ENCODE measurements at places on chromosomes 5 and 9. TPM values are rescaled to one million over a fixed set of nuclear protein-coding genes. Genes with fewer than 3 reads are reported as not detected.

DNA sequence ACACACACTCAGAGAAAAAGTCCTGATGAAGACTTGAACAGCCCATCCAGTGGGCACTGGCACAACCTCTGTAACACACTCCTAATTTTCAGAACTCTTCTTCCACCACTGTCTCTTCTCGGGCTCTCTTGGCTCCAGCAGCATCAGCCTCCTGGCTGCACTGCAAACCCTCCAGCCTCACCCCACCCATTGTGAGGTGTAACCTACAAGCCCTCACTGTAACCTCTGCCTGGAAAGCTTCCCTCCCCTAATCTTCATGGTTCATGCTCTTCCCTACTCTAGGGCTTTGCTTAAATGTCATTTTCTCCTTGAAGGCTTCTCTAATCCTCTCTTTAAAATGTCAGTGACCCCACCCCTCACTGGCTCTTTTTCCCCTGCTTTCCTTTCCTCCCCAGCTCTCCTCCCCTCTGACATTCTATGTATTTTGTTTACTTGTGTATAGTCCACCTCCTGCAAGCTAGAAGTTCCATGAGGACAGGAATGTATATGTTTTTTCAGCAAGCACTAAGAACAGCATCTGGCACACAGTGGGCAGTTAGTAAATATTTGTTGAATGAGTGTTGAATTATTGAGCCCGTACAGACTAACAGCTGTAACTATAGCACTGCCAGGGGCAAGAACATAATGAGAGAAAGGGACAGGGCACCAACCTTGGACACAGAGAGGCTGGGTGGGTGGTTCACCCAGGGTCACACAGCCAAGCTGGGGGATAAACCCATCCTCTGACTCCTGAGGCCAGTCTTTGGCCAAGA, 76.4 kb downstream of the ESM1 start:
- no peak for DNase-seq

The SLC6A19 gene
- 56.1 TPM for polyA plus RNA-seq

The FAM13B gene
- polyA plus RNA-seq = 55.1 TPM

- no peak for DNase-seq
These were observed 16.8 kb downstream of the ABCA1 start for GRCh38 chr9:104911032-104911607.

The ADGRV1 gene
- polyA plus RNA-seq = 8.4 TPM

The CREBRF gene
- 26.6 TPM for polyA plus RNA-seq

DNA sequence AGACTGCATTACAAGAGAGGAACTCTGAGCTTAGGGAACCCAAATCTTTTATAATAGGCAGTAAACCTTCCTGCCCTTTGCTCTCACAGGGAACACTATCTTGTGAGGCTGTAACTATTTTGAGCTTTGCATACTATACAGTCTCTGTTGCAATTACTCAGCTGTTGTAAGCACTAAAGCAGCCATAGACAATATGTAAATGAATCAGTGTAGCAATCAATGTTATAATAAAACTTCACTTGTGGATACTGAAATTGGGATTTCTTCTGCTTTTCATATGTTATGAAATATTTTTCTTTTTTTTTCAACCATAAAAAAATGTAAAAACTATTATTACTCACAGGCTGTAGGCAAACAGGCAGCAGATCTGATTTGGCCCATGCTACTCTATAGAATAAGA, 16.7 kb upstream of the UBQLN1 start:
- no peak for DNase-seq

GRCh38 chr9:82673919-82674318, 389.0 kb downstream of the RASEF start:
- DNase-seq = no peak

Data from renal cortex interstitium (tissue), 15 donors.